ENCODE measurements at places on chromosomes 6 and 20.

DNA sequence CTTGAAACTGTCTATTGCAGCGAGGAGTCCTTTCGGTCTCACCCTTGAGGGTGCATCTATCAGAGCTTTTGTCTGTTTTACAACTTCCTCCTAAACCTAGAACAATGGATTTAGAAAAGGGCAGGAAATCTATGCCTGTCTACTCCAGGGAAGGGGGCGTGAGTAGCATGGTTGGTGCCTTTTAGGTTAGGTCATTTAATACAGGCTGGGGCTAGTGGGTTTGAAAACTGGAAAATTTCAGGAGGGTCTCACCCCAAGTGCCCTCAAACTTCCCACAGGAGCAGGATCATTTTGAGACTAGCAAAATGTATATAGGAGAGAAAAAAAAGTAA is 33.5 kb upstream of the BMP6 start:
- DNase-seq, result no peak

GRCh38 chr20:61706259-61706961 is 359.3 kb downstream of the TAF4 start:
- no peak for DNase-seq

DNA sequence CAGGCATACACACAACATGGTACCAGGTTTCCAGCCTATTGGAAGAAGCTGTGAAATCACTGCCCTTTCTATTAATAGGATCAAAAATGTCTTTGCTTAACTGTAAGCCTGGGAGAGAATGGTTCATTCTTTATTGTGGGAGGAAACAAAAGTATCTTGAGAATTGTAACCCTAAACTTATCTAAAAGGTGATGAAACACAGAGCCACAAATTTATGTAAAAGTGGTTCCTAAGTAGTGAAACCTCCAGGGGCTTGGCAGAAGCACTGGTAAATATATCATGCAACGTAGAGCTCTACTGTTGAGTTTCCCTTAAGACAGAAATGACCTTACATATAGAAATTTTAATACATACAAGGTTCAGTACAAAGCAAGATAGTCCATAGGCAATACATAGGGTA is 17.2 kb upstream of the NOX3 start:
- DNase-seq, result no peak

GRCh38 chr6:96657344-96657743 is 94.4 kb downstream of the FHL5 start:
- no peak for DNase-seq

GRCh38 chr6:12955956-12956355 is 239.4 kb downstream of the PHACTR1 start:
- no peak for DNase-seq

GRCh38 chr6:26195924-26196845 is 109.0 kb downstream of the HFE start:
- DNase-seq, result no peak

DNA sequence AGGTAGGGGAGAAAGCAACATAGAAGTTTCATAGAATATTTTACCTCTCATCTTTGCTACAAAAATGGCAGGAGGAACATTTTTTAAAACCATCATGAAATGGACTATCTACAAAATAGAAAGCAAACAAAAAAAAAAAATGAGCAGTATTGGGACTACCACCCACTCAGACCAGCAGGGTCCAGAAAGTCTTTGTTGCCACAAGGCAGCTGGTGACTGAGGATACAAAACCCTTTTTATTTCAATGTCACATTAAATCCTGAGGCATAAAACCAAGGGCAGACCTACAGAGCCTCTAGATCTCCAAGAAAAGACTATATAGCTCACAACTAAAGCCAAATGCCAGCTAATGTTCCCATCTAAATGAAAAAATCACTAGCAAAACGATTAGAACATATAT is 282.2 kb downstream of the PTPRK start:
- DNase-seq, result no peak

- DNase-seq, result no peak
Measured at GRCh38 chr20:2386516-2387179, 5.9 kb downstream of the TGM6 start.

DNA sequence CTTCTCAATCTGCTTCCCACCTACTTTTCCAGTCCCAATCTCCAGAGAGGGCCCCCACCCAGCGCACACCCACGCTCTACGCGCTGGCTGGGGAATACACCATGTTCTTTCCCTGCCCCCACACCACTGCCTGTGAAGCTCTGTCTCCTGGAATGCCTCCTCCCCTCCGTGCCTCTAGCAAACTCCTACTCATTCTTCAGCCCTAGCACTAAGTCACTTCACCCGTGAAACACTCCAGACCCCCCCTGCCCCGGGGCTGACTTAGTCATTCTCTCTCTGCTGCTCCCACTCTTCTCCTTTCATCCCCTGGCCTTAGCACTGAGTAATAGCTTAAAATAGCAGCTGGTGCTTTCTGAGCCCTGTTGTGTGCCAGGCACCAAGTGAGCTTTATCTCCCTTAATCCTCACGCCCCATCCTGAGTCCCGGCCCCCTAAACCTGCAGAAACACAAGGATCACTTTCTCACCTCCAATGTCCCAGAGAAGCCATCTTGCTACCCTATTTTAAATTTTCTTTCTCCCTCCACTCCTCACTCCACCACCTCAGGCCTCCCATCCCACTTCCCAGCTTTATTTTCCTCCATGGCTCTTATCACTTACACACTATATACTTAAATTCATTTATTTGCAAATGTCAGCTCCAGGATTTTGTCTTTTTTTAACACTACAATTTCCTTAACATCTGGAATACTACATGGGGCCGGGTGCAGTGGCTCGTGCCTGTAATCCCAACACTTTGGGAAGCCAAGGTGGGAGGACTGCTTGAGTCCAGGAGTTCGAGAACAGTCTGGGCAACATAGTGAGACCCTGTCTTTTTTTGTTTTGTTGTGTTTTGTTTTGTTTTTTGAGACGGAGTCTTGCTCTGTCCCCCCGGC is 6.3 kb upstream of the PARD6B start:
- peak; percentile 91 for DNase-seq

- DNase-seq, result no peak
Measured at GRCh38 chr6:29965563-29965872, 23.2 kb downstream of the HLA-A start.

- DNase-seq, result no peak
Measured at GRCh38 chr20:51391926-51392325, 150.6 kb downstream of the NFATC2 start.

All from HCT116 (cell line).